ENCODE measurements at places on chromosomes 2 and 18.

GRCh38 chr2:37361216-37361815 is 16.9 kb downstream of the QPCT start:
- no peak for DNase-seq

GRCh38 chr2:65357095-65357958 is 75.1 kb downstream of the SPRED2 start:
- DNase-seq = no peak

DNA sequence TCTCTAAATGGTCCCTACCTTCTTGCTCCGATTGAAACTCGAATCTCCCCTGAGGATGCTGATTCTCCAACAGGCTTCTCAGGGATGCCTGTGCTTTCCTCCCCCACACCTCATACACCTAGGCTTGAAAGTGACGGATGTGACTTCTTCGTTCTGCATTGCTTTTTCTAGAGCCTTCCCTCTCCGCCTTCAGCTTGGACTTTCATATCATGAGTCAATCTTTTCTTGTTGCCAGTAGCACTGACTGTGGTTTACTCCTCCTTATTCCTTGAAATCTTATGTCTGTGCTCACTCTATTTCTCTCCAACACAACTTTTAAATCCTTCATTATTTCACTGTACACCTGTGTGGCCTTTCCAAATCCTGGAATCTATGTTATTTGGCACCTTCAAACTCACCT is 451.4 kb downstream of the TMX3 start:
- no peak for DNase-seq

DNA sequence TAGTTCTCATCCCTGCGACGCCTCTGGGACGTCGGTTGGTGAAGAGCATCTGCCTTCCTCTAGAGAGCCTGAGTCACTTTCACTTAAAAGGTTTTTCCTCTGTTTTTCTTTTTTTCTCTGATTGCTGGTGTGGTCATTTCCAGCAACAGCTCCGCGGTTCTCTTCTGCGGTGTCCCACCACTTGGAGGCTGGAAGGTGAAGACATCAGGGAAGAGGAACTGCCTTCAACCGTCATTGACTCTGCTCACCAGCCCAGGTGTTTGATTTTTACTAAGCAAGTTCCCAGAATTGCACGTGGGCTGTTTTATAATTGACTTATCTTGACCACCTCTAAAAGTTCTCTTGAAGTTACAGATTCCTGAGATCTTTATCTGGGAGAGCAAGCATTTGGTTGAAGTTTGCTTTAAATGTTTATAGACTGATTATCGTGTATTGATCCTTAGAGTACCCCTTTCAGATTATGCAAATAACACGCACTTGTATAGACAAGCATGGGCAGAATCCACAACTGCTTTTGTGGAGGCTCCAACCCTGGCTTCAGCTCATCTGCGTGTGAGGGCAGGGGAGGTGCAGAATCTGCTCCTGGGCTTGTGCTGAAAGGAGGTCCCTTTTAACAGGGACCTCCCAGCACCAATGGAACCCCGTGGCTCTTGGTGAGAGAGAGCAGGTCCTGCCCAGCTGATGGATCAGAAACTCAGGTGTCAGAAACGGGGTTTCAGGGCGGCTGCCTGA is 3.5 kb downstream of the CTDP1 start:
- DNase-seq = no peak

DNA sequence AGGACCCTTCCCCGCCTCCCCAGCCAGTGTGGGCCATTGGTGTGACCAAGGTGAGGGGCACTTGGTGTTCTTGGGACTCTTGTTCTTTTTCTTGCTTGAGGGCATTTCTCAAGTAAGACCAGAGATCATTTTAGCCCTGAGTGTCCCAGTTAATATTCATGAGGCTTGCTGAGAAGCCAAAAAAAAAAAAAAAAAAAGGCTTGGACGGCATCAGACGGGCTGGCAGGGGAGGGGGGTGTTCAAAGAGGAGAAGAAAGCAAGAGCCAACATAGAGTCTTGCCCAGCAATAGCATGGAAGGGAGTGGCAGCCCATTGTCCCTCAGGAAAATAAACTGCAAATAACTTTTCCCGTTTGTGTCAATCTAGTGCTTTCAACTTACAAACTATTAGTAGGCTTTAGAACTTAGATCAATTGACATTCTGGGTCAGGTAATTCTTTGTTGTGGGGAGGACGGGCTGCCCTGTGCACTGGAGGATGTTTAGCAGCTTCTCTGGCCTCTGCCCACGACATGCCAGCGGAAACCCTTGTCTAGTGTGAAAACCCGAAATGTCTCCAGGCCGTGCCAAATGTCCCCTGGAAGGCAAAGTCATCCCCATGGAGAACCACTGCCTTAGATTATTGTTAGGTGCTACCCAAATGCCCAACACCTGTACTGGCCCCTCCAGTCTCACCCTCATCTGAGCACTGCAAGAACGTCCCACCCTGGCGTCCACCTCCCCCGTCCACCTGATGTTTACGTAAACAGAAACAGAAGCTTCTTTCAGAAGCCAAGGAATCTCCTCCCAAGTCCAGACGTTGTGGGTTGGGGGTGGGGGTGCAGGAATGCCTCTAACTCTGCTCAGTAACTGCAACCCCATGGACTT is 163.4 kb downstream of the BCL2 start:
- peak; percentile 46 for DNase-seq

DNA sequence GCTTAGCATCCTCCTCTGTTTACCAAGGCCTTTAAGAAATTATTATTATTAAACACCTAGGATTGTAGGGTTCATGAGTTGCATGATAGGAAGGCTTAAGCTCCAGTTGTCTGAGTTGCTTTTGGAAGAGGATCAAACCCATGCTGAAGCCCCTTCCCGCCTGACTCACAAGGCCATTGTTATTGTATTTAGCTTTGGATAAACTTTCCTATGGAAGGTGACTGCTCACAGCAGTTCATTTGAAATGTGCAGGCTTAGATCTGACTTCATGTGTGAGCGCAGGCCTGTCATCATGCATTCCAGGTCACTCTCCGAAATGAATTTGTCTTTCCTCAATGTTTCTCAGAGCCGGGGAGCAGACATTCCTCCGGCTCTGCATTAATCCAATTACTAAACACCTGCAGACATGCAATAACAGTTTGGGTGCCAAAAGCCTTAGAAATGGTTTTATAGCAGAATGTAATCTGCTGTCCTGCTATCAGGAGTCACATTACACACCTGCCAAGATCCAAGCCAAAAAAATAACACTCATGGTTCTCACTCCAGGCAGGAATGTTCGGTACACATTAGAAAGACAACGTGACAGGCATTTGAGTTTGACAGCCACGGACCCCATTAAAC is 119.9 kb downstream of the OSR1 start:
- DNase-seq = no peak

GRCh38 chr2:204982303-204982702 is 437.0 kb downstream of the PARD3B start:
- DNase-seq = no peak
